T-helper 1 cell treated with Interleukin-12 subunit alpha and Interleukin-12 subunit beta and Interleukin-4 antibody, amounts not matched to agents 30 ng/mL and 1 ng/mL, for 36 hours (primary cell): ENCODE measurements at places on chromosomes 11 and 22. TPM values are rescaled to one million over a fixed set of nuclear protein-coding genes. Genes with fewer than 3 reads are reported as not detected.

The DCHS1 gene
- 0.32 and 0.37 TPM in 2 replicates for total RNA-seq

The OR51B4 gene
- not detected in 2 replicates for total RNA-seq

The OR10S1 gene
- not detected in 2 replicates for total RNA-seq

The TEX12 gene
- 0.46 TPM in 1 of 2 replicates, not detected in the other for total RNA-seq

The HOATZ gene
- total RNA-seq: not detected in 2 replicates

The OR8H3 gene
- not detected in 2 replicates for total RNA-seq

The SLC22A6 gene
- not detected in 2 replicates for total RNA-seq

The MYO7A gene
- 0.10 TPM in 1 of 2 replicates, not detected in the other for total RNA-seq

The CYP2D6 gene
- 6.5 and 7.0 TPM in 2 replicates for total RNA-seq

The NXPE2 gene
- not detected in 2 replicates for total RNA-seq

The CD6 gene
- total RNA-seq: 327 and 336 TPM in 2 replicates

The CCDC89 gene
- 1.4 and 2.0 TPM in 2 replicates for total RNA-seq

The RBM4B gene
- total RNA-seq: 15.4 and 16.8 TPM in 2 replicates

The PTGDR2 gene
- 0.12 and 0.34 TPM in 2 replicates for total RNA-seq

The RAB38 gene
- 2.6 and 3.7 TPM in 2 replicates for total RNA-seq

The OR8D1 gene
- not detected in 2 replicates for total RNA-seq

The KLHL35 gene
- 0.85 and 0.96 TPM in 2 replicates for total RNA-seq

The GALNT18 gene
- 1.3 and 1.5 TPM in 2 replicates for total RNA-seq

The ST14 gene
- total RNA-seq: not detected in 2 replicates

The SCGB1A1 gene
- not detected in 2 replicates for total RNA-seq

The CNTN5 gene
- total RNA-seq: not detected in 2 replicates

The SEPTIN5 gene
- 0.71 TPM in 1 of 2 replicates, not detected in the other for total RNA-seq

The ANO9 gene
- 77.6 and 84.4 TPM in 2 replicates for total RNA-seq

The DRD4 gene
- 0.34 and 0.44 TPM in 2 replicates for total RNA-seq

The CLMP gene
- total RNA-seq: 0.29 and 0.91 TPM in 2 replicates

The MPZL3 gene
- 19.7 and 23.9 TPM in 2 replicates for total RNA-seq

The HEPHL1 gene
- not detected in 2 replicates for total RNA-seq

The STK33 gene
- 0.66 and 1.4 TPM in 2 replicates for total RNA-seq

The MOGAT2 gene
- not detected in 2 replicates for total RNA-seq

The LIF gene
- 208 and 211 TPM in 2 replicates for total RNA-seq

The GVQW3 gene
- 3.7 and 4.2 TPM in 2 replicates for total RNA-seq

The GGTLC3 gene
- total RNA-seq: not detected in 2 replicates

The SPDYC gene
- not detected in 2 replicates for total RNA-seq

The KCNJ1 gene
- not detected in 2 replicates for total RNA-seq

The NXPE1 gene
- not detected in 2 replicates for total RNA-seq

The DGCR8 gene
- total RNA-seq: 63.2 and 66.1 TPM in 2 replicates

The LGALS12 gene
- total RNA-seq: 0.17 TPM in 1 of 2 replicates, not detected in the other

The TMA7B gene
- 6.1 and 8.2 TPM in 2 replicates for total RNA-seq

The VSIG10L2 gene
- total RNA-seq: not detected in 2 replicates

The FJX1 gene
- total RNA-seq: 0.27 and 0.59 TPM in 2 replicates

The PLXNB2 gene
- total RNA-seq: 18.3 and 20.8 TPM in 2 replicates

The KBTBD4 gene
- total RNA-seq: 21.2 and 21.3 TPM in 2 replicates

The RAC2 gene
- 978 and 990 TPM in 2 replicates for total RNA-seq

The CHST1 gene
- 0.17 TPM in 1 of 2 replicates, not detected in the other for total RNA-seq

The DEUP1 gene
- not detected in 2 replicates for total RNA-seq

The CD3E gene
- total RNA-seq: 684 and 696 TPM in 2 replicates

The RTN4RL2 gene
- 0.12 and 0.34 TPM in 2 replicates for total RNA-seq

The SCGB1D2 gene
- total RNA-seq: not detected in 2 replicates

The NCF4 gene
- total RNA-seq: 66.5 and 70.4 TPM in 2 replicates

The GSTT4 gene
- not detected in 2 replicates for total RNA-seq

The TEX54 gene
- total RNA-seq: not detected in 2 replicates

The OR52E8 gene
- total RNA-seq: not detected in 2 replicates

The MAJIN gene
- total RNA-seq: not detected in 2 replicates

The KCNQ1 gene
- 15.8 and 16.9 TPM in 2 replicates for total RNA-seq

The PPME1 gene
- total RNA-seq: 29.6 and 36.1 TPM in 2 replicates

The SLC25A18 gene
- not detected in 2 replicates for total RNA-seq

The UVRAG gene
- 18.5 and 21.7 TPM in 2 replicates for total RNA-seq

The SSTR3 gene
- 4.3 and 4.5 TPM in 2 replicates for total RNA-seq

The WNT11 gene
- total RNA-seq: 0.71 and 2.7 TPM in 2 replicates
